ENCODE measurements at places on chromosomes 5 and 9.

DNA sequence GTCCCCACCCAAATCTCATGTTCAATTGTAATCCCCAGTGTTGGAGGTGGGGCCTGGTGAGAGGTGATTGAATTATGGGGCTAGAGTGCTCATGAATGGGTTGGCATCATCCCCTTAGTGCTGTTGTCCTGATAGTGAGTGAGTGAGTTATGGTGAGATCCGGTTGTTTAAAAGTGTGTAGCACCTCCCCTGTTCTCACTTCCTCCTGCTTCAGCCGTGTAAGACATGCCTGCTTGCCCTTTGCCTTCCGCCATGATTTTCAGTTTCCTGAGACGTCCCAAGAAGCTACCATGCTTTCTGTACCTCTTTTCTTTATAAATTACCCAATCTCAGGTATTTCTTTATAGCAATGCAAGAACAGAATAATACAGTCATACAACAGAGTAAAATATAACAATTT, 742 bp upstream of the LECT2 start:
- no peak for DNase-seq

- DNase-seq, result no peak
Measured at GRCh38 chr5:100186181-100186580, 349.0 kb upstream of the FAM174A start.

DNA sequence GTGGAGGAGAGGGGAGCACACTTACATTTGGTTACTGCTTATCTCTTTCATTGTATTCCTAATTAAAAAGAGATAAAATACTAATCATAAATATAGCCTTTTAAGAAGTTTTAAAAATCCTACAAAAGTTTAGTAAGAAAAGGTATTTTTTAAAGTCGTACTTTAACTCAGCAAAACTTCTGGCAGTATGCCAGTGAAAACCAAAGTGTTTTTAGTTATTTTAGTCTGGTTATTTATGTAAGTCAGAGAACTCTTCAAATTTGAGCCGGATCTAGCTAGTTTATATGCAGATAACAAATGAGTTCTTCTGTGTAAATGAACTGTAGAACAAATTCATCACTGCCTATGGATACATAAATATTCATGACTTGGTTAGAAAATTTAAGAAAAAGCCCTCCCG, 36.5 kb upstream of the ANKDD1B start:
- DNase-seq, result no peak

- no peak for DNase-seq
Measured at GRCh38 chr9:35370241-35370640, 119.7 kb upstream of the RUSC2 start.

- DNase-seq, result no peak
Measured at GRCh38 chr9:83972286-83972685, 7.7 kb downstream of the HNRNPK start.

All from EL (cell line).